Erythroblast (primary cell): ENCODE measurements at places on chromosomes 2 and 18.

- DNase-seq = no peak
Measured at GRCh38 chr2:67663776-67664175, 266.6 kb downstream of the ETAA1 start.

DNA sequence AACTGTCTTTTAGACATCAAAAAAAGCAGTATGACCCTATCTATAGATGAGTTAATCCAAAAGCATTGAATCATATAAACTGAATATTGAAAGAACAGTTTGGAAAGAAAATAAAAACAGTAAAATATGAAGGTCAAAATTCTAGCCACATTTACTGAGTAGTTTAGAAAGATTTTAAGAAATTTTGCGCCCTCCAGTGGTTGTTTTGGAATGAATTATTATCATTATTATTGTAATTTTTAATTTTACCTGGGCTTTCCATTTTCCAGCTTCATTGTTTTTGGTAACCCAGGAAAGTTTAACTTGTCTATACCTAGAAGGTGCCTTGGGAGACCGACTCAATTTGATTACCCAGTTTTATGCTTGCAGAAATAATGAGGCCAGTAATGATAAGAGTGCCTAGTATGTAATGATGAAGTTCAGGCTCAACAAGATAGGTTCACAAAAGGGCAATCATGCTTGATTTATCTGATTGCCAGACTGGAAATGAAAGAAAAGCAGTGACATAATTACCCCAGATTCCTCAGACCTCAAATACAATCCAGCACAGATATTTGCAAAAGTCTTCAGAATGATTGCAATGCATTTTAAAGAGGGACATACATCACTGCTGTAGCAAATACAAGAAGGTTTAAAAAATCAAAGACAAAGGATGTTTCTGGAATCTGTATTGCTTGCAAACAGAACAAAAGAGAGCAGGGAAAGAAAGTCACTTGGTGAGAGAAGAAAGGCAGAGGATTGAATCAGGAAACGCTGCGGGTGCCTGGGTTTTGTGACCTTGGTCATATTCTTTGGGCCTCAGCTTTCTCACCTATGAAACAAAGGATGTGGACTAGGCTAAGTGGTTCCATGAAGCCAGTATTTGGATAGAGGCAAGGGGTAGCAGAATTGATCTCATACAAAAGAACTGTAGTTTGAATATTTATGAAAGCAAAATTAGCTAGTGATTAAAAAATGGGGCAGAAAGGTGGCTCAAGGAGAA, 153.8 kb downstream of the MAP2 start:
- peak; percentile 30 for DNase-seq

DNA sequence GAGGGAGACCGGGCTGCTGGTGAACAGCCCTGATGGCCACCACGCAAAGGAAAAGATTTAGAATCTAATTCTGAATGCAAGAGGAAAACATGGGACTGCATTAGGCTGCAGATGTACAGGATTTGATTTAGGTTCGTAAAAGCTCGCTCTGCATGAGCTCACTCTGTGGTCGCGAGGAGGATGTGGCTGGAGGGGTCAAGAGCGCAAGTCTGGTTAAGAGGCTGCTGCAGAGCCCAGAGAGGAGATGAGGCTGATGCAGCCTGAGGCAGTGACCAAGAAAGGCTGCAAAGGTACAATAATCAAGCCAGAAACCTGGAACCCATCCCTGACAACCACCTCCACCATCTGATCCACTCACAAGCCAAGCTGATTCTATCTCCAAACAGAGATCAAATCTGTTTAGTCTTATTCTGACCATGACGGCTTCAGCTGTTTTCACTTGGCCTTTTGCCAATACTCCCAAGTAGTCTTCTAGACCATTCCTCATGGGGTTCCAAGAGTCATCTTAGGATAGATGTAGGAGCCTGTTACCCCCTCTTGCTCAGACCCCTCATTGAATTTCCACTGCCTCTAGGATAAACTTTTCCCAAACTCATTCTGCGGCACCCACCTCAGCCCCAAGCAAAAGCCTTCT, 58.9 kb upstream of the ARL4C start:
- DNase-seq = no peak

- no peak for DNase-seq
Measured at GRCh38 chr2:143680885-143681405, 551.7 kb downstream of the ARHGAP15 start.
